CD4-positive, alpha-beta T cell (primary cell): ENCODE measurements at places on chromosomes 5 and 9.

GRCh38 chr5:155019601-155020226 is 6.2 kb downstream of the KIF4B start:
- DNase-seq = no peak

DNA sequence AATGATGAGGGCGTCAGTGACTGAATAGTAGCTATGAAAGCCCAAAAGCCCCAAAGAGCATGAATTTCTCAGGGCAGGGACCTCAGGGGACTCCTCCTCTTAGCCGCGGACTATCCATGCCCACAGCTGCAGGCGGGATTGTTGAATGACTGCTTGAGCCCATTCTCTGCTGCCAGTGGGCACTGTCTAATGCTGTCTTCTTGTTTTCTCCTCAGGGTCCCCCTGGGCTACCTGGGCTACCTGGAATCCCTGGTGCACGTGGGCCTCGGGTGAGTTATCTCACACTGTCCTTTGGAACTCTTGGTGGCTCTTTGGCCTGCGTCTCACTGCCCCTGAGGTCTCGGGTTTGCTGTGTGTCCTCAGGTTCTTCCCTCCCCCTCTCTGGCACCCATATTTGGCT is 22.7 kb downstream of the COL27A1 start:
- DNase-seq = no peak

DNA sequence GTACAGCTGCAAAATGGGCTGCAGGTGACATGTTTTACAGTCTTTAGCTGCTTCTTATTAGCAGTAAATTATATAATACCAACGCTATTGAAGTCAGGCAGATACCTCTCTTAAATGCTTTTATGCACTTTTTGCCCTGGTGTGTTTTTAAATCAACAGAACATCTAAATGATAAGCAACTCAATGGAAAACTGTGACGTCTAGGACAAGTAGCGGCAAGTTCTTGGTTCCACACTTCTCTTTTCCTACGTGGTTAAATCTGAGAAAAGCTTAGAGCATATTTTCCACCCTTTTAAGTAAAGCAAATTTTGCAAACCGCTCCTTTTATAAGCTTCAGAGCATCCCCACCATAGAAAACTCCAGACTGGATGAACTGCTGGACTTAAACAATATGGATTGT is 58.1 kb downstream of the CEMIP2 start:
- no peak for DNase-seq

GRCh38 chr5:102153003-102153759 is 142.9 kb downstream of the SLCO4C1 start:
- DNase-seq = peak; percentile 22

- no peak for DNase-seq
Measured at GRCh38 chr9:124593651-124594058, 86.5 kb upstream of the NR5A1 start.

DNA sequence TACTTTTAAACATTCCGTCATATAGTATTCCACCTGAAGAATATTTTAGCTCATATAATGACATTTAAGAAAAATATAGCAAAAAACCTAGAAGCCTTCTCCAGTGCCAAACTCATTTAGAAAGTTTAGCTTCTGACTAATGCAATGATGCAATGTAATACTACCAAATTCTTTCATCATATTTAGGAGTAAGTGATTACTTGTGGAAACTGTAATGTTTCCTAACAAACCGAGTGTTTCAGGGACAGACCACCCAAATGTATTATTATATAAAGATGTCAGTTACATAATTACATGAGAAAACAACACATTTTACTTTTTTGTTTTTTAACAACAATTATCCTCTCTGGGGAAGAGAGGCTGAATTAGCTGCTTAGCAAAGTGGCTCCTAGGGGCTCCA is 316.2 kb downstream of the ARL15 start:
- DNase-seq = no peak

- DNase-seq = no peak
Measured at GRCh38 chr5:123099514-123100151, 10.6 kb downstream of the PRDM6 start.

DNA sequence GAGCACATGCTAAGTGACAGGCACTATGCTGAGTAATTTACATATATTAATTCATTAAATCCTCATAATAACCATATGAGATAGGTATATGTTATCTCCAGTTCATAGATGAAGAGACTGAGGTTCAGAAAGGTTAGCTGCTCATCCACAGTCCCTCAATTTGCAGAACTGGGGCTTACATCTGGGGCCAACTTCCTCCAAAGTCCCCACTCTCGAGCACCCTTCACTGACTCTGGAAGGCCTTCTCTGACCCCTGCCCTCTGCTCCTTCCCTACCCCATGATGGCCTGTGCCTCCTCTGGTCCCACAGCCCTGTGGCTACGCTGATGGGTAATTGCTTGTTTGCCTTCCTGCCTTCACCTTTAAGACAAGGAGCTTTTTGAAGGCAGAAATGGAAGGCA is 71.6 kb downstream of the C5orf15 start:
- no peak for DNase-seq

DNA sequence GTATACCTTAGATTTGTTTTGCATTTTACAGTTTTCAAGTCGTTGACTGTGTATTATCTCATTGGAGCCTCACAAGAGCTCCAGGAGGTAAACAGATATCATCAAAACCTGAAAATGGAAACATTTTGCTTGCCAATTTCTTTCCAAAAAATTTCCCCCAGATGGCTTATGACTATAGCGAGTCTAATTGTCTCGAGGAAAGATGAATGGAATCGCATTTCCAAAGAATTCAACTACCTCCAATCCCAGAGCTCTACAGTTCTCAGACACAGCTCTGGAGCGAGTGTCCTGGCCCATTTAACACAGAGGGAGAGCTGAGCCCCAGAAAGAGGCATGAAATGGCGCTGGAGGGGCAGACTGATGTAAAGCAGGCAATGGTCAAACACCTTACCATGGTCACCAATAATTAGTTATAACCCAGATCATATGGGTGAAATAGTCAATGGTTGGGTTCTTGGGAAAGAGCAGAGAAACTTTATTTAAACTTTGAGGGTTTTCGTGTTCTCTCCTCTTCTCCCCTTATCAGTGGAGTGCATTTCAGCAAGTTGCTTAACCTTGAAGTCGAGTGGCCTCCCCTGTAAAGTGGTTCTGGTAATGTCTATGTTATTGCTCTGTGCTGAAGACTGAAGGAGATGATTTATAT is 168.2 kb downstream of the ZDHHC21 start:
- no peak for DNase-seq

DNA sequence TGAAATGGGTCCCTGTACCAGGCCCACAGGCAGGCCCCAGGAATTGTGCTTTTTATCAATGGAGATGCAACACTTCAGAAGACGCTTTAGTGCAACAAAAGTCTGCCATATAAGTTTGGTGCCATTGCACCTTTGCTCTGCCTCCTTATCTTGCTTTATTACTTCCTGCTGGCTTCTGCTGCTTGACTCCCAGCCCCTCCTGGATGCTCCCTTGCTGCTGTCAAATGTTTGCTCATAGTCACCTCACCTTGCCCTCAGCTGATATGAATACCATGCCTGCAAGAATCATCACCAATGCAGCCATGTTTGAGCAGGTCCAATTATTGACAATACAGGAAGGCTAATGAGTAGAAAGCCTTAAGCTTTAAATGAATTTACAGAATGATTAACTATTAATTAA is 25.4 kb downstream of the MEGF10 start:
- DNase-seq = no peak

- no peak for DNase-seq
Measured at GRCh38 chr9:110389148-110389750, 51.6 kb upstream of the TXNDC8 start.

- peak; percentile 23 for DNase-seq
Measured at GRCh38 chr5:1799110-1799601, 481 bp downstream of the MRPL36 start.

- no peak for DNase-seq
Measured at GRCh38 chr5:36646507-36647023, 40.2 kb downstream of the SLC1A3 start.

DNA sequence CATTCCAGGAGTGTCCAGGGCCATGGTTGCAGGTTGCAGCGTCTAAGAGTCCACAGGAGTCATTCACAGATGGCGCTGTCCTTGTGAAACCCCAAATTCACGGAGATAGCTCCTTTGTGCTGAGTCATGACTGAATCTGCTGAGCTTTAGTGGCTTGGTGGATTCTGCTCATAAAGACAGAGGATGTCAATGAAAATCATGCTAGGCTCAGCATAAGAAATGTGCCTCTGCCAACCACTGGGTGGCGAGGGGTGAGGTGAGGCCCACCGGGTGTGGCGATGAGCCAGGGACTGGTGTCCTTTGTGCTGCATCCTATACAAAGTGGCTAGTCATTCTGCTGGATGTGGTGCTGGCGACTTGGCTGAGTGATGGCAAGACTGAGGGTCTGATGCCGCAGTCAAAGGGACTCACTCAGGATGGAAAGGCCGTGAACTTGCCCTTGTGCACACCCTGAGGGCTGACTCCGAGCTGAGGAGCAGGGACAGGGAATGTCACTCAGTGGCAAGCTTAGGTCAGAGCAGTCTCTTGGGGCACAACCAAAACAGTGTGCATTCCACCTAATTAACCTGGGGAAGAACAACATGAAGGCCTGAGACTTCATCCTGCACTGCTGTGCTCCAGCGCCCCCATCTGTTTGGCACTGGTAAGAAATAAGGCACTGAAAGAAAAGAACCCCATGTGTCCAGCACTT is 71.5 kb downstream of the DAP start:
- no peak for DNase-seq

- DNase-seq = no peak
Measured at GRCh38 chr5:125552486-125552885, 806.0 kb upstream of the ZNF608 start.

- DNase-seq = no peak
Measured at GRCh38 chr9:68704814-68705530, at the start of gene PIP5K1B. PIP5K1B (plus strand) TSS chr9:68705240; CDS start chr9:68822615, 117,375 bp downstream.

DNA sequence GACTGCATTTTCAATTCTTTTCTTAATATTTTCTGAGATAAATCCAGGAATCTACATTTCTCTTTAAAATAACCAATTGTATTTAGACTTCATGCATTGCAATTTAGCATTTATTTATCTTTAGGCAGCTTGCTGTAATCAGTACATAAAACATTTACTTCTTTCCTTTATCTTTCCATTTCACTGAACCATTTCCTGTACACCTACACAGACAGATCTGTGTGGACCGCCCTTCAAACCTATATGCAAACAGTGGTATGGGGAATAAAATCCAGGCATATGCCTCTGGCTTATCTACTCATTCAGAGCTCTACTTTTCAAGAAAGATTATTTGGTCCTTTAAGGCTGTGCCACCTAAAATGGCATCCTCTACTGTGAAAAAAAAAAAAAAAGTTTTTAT is 640.0 kb downstream of the MAT2B start:
- DNase-seq = no peak

GRCh38 chr9:13493697-13494096 is 214.2 kb upstream of the MPDZ start:
- DNase-seq = no peak

DNA sequence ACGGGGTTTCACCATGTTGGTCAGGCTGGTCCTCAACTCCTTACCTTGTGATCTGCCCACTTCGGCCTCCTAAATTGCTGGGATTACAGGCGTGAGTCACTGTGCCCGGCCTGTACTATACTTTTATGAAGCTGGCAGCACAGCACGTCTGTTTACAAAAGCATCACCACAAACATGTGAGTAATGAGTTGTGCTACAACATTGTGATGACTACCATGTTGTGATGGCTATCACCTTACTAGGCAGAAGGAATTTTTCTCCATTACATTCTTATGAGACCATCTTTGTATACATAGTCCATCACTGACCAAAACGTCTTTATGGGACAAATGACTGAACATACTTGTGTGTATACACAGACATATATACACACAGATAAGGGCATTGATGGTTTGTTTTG is 1019.0 kb downstream of the CDH18 start:
- no peak for DNase-seq

GRCh38 chr5:14665949-14666348 is 1.4 kb downstream of the OTULIN start:
- peak; percentile 25 for DNase-seq

- no peak for DNase-seq
Measured at GRCh38 chr5:83042507-83042906, 34.7 kb downstream of the TMEM167A start.

DNA sequence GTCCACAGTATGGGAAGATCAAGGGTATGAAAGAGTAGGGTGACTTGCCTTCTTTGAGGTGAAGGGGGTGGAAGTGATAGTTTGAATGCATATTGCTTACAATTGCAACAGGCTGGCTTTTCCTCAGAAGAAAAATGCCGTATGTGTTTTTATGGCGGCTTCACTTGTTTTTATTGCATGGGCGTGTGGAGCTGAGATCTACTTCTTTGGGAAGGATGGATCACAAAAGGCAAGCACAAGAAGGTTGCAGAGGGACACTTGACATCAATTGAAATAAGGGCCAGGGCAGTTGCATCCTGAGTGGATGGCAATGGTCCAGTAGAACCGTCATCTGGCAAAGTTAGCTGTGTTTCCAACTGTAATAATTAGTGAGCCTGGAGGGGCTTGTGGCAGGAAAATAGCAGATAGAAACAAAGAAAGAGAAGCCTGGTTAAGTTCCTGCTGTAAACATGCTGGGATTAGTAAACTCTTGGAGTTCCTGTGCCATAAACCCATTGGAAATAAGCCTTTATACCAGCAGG is 138.4 kb downstream of the NTRK2 start:
- DNase-seq = no peak

- DNase-seq = no peak
Measured at GRCh38 chr9:130157079-130157478, 15.1 kb upstream of the NCS1 start.
